NCI-H2081 (cell line): ENCODE measurements at places on chromosomes 6 and 20.
A peak's percentile ranks its signal among the peaks of the same experiment; 100 is the strongest.

- peak; percentile 43 for DNase-seq
These were observed 130.4 kb downstream of the INSM1 start for GRCh38 chr20:20498076-20498861.

DNA sequence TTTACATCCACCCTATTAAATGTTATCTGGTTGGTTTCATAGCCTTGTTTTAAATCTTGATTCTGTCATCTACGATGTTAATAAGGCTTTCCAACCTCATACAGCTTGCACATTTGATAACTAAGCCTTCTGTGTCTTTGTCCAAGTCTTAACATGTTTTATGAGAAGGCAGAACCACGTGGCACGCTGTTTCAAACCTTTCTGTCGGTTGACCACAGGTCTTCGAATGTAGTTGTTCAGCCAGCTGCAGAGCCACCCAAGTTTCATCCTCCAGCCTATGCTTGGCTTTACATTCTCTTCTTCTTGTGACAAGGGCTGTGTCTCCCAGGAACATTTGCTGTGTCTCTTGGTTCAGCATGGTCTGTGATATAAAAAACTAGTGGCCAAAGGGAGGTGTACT is 15.7 kb upstream of the SGK2 start:
- DNase-seq = no peak

DNA sequence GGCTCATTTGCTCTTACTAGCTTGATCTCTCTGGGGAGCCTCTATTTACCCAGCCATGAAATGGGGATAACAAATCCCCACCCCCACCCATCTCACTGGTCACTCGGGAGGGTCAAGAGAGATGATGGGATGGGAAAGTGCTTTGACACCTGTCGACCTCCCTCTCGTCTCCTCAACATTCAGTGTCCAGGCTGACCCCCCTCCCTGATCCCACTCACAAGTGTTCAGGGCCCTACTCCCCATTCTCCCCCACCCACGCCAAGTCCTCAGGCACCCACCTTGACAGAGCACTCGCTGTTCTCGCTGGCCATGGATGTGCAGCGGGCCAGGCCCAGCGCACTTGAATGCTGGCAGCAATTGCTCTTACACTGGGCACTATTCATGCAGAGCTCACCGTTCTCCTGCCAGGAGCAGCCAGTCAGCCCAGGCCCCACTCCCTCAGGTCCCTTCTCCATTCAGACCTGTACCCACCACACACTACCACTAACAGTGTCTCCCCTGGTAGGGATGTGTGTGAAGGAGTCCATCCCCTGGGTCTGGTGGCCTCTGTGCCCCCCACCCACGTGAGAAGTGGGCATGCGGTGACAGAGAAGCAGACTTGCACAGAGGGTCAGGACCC is 1.6 kb downstream of the CLPS start:
- no peak for DNase-seq

- DNase-seq = no peak
These were observed 139.5 kb upstream of the RNF217 start for GRCh38 chr6:124822721-124823120.

- peak; percentile 8 for DNase-seq
These were observed 42.2 kb upstream of the SPTLC3 start for GRCh38 chr20:12966468-12967085.

DNA sequence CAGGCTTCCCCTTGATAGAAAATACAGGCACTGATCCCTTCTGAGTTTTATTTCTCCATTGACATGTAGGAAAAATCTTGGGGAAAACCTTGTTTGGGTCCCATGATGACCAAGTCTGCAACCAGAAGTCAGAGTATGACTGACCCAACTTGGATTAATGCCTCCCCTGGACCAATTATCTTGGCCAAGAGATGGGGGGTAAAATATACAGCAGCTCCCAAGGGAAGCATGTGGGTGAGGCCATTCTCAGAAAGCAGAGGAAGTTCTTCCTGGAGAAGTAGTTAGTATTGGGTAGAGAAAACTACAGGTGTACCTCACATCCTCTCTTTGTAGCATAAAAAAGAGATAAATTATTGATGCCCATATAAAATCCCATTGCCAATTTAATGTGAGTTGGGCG is 285.2 kb upstream of the PLCB4 start:
- no peak for DNase-seq

- no peak for DNase-seq
These were observed 48.0 kb upstream of the PTPN1 start for GRCh38 chr20:50462093-50462690.

GRCh38 chr6:30453508-30454116 is 35.7 kb upstream of the HLA-E start:
- peak; percentile 72 for DNase-seq

- DNase-seq = no peak
These were observed 74.6 kb downstream of the GPX5 start for GRCh38 chr6:28600245-28600644.

DNA sequence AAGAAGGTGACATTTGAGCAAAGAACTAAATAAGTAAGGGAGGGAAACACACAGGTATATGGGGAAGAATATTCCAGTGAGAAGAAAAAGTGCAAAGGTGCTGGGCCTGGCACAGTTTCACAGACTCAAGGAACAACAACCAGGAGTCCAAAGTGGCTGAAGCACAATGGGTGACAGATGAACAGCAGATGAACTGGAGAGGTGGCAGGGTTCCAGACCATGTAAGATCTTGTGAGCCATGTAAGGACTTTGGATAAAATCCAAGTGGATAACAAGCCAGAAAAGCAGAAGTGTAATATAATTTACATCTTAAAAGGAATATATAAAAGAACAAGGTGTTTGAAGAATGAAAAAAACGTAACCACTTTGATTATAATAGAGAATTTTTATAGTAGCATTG is 87.9 kb downstream of the MMS22L start:
- no peak for DNase-seq

- DNase-seq = no peak
These were observed 359.1 kb downstream of the SAMD5 start for GRCh38 chr6:147867433-147868226.

DNA sequence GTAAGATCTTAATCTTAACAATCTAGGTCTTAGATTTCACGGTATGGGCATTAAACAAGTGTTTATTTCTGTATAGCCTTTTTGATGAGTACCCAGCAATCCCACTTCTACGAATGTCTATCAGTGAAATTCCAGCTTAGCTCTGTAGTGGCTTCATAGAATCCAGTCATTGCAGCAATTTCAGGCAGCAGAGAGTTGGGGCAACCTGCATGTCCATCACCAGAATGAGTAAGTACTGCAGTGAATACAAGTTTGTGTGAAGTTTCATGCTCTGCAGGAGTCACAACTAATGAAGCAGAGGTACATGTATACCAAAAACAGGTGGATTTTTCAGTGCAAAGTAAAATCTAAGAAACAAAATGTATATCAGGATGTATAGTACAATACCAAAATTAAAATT is 151.7 kb downstream of the OR2B2 start:
- no peak for DNase-seq

DNA sequence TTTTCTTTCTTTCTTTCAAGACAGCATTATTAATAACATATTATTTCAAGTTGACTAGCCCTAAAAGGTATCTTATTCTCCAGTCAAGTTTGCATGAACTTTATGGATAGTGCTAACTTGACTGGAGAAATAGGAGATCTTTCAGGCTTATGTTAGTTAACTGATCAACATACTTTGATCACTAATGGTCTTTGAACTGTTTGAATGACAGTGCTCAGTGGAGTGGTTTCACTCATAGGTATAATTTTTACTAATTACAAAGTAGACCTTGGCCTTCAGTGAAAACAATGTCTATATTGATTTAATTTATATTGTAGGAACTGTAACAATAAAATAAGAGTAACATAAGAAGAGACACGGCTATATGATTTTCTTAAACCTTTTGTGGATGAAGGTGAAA is 8.0 kb upstream of the LRRC1 start:
- DNase-seq = no peak

DNA sequence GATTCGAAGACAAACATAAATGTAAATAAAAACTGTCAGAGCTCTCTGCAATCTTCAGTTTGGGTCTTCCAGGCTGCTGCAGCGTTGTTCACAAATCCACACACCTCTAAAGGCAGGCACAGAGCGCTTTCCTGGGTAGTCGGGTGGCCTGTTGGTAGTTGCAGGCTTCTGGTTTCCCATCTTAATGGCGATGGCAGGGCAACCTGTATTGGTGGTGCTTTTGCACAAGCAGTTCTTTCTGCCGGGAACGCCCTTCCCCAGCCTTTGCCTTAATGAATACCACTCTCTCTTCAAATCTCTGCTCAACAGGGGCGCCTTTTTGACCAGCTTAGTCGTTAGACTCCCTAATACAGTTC is 723 bp upstream of the IFT52 start:
- DNase-seq = no peak

GRCh38 chr6:28239636-28240035 is 12.4 kb downstream of the ZKSCAN4 start:
- no peak for DNase-seq

- DNase-seq = no peak
These were observed 108.4 kb upstream of the SIM1 start for GRCh38 chr6:100573166-100573565.

DNA sequence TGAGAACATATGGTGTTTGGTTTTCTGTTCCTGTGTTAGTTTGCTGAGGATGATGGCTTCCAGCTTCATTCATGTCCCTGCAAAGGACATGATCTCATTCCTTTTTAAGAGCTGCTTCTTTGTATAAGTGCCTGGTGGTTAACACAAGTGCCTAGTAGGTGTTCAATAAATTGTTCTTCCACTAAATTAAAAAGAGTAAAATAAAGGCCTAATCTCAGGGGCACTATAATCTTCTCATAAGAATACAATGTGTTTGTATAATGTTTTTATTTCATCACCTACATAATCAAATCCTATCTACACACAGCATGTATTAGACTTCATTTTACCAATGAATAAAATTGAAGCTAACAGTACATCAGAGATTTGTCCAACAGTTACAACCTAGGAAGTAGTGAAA is 252.7 kb downstream of the KHDC1L start:
- DNase-seq = peak; percentile 61

DNA sequence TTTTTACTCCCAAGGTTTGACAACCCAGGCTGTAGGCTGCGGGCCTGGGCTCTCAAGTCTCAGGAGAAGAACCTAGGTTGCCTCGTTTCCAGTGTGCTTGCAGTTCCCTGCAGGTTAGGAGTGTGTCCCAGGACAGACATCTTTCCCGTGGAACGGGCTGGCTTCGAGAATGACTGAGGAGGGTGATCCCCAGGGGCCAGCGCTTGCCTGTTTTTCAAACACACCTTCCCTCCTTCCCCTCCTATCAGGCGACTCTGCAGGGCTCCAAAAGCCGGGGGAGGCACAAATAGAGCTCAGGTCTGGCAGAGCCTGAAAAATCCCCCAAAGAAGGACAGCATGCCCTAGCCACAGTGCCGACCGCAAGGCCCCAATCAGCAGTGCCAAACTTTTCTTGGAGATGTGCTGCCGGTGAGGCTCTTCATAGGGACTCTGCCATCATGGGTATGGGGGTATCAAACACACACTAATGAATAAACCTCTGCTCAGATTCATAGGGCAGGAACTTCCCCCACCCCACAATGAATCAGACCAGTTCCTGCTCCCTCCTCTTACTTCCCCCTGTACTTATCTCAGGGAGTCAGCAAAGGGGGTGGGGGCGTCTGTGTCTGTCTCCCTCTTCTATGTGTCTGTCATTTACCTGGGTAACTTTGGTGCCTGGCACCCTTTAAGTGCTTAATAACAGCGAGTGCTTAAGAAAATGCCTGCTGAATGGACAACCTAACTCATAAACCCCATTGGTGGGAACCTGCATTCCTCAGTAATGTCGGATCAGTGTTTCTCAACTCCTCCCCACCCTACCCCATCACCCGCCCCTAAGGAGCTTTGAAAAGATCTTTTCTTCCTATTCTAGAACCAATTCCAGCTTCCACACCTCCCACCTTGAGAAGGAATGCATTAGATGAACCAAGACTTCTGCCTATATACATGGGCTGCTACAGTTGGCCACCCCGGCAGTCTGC is 1.6 kb downstream of the KCNG1 start:
- no peak for DNase-seq

DNA sequence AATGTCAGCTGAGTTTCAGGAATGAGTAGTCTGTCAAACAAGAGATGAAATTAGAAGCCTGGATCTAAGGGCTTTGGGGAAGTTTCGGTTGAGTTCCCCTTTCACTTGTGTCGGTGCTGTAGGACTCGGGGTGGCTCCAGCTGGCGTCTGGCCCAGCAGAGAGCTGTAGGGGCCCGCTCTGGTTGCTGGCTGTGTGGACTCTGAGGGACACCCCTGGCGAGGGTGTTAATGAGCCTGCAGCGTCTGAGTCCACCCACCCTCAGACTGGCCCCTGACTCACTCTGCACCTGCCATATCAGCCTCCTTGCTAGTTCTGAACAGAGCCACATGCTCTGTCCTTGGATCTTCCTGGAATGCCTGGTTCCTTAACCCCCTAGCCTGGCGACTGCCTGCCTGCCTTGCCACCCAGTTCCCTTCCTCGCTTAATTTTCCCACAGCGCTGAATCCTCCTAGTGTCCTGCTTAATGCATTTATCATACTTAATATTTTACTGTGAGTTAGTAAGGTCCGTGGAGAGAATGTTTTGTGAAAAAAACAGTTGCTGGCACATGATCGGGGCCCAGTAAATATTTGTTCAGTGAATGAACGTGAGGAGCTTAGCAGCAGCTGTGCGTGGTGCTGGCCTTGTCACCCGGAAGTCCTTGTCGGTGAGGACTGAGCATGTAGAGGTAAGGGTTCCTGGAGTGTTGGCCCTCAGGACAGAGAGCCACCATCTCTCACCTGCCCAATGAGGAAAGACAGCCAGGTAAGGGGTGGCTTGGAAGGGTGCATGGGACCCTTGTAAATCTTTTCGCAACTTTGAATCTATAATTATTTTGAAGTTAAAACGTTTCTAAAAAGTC is 1.6 kb downstream of the DNAJC5 start:
- peak; percentile 79 for DNase-seq

DNA sequence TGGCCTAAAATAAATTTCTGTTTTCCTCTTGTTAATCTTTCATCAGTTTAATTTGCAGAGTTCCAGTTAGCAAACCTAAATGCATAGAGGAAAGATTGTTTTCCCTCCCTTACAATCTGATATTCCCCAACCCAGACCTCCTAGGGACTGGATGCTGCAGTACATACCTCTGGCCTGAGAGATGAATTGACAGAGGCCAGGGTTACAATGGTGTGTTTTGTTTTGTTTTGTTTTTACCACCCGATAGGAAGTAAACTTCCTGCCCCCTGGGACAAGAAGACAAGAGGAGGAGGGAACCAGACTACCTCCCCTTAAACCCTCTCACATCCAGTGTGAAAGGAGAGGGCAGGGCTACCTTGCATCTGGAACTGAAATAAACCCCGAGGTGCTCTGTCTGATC is 319.0 kb downstream of the LRFN2 start:
- no peak for DNase-seq

DNA sequence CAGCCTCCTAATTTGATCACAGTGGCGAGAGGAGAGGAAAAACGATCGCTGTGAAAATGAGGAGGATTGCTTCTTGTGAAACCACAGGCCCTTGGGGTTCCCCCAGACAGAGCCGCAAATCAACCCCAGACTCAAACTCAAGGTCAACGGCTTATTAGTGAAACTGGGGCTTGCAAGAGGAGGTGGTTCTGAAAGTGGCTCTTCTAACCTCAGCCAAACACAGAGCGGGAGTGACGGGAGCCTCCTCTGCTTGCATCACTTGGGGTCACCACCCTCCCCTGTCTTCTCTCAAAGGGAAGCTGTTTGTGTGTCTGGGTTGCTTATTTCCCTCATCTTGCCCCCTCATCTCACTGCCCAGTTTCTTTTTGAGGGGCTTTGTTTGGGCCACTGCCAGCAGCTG is 28.7 kb downstream of the SAYSD1 start:
- no peak for DNase-seq
